Activated naive CD4-positive, alpha-beta T cell treated with anti-CD3 and anti-CD28 coated beads, Interleukin-2, amount 10 ng/mL, durations not matched to agents 5 hours and 36 hours (primary cell): ENCODE measurements at places on chromosomes 5 and 9. TPM values are rescaled to one million over a fixed set of nuclear protein-coding genes. Genes with fewer than 3 reads are reported as not detected.

RNF183 gene
- not detected for total RNA-seq

HSDL2 gene
- 16.3 TPM for total RNA-seq

NOXA1 gene
- total RNA-seq = 1.0 TPM

PTPN3 gene
- total RNA-seq = not detected

SLC6A7 gene
- not detected for total RNA-seq

MARCHF3 gene
- 2.6 TPM for total RNA-seq

IRGM gene
- 2.2 TPM for total RNA-seq

PHF24 gene
- not detected for total RNA-seq

ANKRD31 gene
- total RNA-seq = 0.10 TPM

TMEM171 gene
- not detected for total RNA-seq

PTPRD gene
- not detected for total RNA-seq

NSD1 gene
- total RNA-seq = 91.1 TPM

C8G gene
- 0.98 TPM for total RNA-seq

PRPF4 gene
- total RNA-seq = 25.0 TPM

FRRS1L gene
- total RNA-seq = not detected

SCGB3A2 gene
- total RNA-seq = not detected
